CD4-positive, alpha-beta T cell treated with Interleukin-4 for 4 hours (primary cell): ENCODE measurements at places on chromosomes 12 and 14.
A peak's percentile ranks its signal among the peaks of the same experiment; 100 is the strongest.

DNA sequence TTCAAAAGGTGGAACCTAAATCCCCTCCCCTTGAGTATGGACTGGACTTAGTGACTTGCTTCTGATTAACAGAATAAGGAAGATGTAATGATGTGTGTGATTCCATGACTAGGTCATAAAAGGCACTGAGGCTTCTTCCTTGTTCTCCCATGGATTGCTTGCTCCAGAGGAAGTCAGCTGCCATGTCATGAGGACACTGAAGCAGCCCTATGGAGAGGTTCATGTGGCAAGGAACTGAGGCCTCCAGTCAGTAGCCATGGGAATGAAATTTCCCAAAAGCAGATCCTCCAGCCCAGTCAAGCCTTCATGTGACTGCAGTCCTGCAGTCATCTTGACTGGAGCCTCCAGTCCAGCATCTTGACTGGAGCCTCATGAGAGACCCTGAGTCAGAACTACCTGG is 10.7 kb downstream of the TMBIM4 start:
- no peak for DNase-seq

DNA sequence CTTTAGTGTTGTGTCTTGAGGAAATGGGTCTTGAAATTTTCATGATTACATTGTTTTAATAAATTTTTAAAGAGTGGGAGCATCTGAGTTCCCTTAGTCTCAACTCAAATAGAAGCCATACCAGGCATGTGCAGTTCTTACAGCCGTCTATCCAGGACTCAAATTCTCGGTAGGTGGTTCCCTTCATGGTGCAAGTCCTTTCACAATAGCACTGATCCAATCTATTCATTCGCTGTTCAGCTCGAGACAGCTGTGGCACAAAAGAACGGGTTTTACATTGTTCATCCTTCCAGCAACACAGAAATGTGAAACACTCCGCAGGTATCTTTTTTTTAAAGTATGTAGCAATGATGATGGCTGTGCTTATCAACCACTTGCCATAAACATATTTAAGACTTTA is 100.2 kb downstream of the NELL2 start:
- no peak for DNase-seq

- no peak for DNase-seq
Measured at GRCh38 chr14:104900639-104901512, 23.8 kb upstream of the PLD4 start.

DNA sequence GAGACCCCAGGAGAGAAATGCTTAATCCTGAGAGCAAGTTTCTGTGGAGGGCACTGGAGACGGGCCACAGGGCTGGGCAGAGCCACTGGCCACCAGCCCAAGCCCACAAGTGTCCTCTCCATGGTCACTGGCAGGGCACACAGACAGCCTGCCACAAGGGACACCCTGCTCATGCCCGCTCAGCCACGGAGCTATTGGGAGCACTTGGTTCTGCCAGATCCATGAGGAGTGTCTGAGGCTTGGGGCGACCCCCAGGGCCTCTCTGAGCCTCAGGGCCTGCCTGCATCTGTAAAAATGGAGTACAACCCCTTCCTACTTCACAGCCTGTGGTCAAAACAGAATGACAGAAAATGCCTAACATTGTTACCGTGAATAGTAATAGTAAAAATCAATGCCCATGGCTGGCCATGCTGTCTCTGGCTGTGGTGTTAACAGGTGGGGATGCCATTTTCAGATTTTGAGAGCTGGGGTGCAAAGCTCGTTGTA is 3.2 kb downstream of the PGF start:
- DNase-seq: no peak

GRCh38 chr14:99118046-99118721 is 153.8 kb downstream of the BCL11B start:
- DNase-seq: no peak

GRCh38 chr14:57519043-57519442 is 25.4 kb upstream of the CCDC198 start:
- DNase-seq: no peak

DNA sequence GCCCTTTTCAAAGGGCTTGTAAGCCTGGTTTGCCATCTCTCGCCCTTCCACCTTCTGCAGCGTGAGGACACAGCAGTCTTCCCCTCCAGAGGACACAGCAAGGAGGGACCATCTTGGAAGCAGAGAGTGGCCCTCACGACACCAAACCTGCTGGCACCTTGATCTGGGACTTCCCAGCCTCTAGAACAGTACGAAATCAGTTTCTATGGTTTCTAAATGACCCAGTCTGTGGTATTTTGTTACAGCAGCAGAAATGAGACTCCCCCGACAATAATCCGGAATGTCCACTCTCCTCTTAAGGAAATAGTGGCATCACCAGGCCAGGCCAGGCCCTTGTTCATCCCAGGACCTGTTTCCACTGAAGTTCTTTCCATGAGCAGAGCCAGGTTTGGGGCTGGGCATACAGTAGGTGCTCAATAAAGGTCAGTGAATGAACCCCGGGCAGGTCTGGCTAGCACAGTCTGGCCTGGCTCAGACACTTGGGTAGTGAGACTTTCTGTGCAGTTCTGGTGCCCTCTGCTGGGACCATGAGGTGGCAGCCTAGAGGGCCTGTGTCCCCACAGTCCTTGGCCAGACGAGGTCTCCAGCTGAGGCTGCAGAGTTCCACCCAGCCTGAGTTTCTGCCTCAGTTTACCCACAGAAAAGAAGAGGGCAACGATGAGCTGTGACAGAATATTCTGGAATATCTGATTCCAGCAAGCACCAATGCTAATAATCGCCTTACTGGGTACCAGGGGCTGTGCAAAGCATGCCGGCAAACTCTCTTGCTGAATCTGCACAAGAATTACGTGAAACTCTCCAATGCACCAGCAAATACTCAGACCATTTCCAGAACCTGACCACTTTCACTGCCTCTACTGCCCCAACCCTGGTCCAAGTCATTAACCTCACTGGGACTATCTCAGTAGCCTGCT is 14.0 kb downstream of the ABCB9 start:
- peak; percentile 76 for DNase-seq

DNA sequence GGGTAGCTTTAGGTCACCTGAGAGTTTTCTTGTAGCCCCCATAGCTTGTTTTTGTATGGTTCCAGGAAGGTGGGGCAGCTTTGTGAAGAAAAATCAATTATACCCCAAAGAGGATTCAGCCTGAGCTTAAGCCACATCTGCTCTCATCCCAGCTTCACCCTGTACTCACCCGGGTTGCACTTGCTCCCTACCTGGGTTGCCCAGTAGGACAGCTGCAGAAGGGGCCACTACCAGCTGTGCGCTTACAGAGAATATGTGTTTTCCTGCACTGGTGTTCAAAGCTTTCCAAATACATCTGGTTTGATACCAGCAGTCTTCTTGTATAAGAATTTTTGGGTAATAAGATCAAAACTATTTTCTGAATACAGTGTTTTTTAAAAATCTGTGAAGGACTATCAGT is 3.0 kb upstream of the SLC38A1 start:
- DNase-seq: no peak

- DNase-seq: no peak
Measured at GRCh38 chr12:53191096-53191884, 10.6 kb upstream of the CSAD start.

GRCh38 chr12:128644664-128645296 is 179.0 kb downstream of the SLC15A4 start:
- DNase-seq: peak; percentile 23

- DNase-seq: no peak
Measured at GRCh38 chr12:53935383-53936341, 3.0 kb upstream of the HOXC13 start.

- DNase-seq: no peak
Measured at GRCh38 chr14:31993521-31993951, 83.6 kb upstream of the ARHGAP5 start.

DNA sequence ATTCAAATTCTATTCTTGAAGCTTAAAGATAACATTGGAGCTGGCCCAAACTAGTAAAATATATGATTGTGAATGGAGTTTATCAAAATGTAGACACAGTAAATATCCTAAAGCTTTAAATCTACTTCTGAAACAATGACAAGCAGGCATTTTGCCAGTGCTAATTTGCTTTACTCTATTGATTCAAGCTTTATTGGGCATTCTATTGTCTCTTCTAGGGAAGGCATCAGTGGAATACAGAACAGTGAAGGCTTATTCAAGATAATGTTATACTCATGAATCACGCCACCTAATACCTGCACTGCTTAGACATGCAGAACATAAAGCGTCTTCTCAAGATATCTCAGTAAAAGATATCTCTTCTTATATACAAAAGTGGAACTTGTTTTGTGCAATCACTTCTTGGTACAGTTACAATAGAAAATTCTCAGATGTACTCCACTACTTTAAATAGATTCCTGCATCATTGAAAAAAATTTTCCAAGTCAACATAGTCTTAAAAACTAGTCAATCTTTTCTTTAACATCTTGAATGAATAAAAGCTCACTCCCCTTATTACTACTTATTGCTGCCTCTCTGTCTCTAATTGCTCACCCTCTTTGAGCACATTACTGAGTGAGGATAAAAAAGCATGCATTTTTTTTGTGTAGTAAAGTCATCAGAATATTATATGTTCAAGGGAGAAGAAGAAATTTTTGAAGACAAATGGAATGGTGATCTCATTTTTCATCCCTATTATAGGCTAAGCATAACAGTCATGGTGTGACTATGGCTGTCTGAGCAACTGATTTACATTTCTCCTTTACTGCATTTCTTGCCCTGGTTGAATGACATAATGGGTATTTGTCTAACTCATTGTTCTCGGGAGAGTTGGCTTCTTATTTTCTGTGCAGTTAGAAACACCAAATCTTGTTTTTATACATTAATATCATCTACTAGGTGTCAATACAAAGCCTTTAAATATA is 98.0 kb upstream of the E2F7 start:
- DNase-seq: no peak

DNA sequence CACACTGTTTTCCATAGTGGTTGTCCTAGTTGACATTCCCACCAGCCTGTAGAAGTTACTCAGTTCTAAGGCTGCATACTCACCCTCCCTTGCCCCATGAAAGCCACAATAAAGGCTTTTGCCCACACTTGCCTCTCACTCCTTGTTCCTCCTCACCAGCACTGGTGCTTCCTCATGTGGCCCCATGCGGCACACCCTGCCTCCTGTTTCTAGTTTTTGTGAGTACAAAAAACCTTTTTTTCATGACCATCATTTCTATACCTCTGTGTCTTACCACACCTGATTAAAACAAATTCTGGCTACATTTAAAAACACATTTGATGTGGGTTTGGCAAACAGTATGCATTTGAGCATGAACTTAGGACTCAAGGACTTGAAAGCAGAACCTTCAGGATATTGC is 40.7 kb upstream of the RIN3 start:
- no peak for DNase-seq

DNA sequence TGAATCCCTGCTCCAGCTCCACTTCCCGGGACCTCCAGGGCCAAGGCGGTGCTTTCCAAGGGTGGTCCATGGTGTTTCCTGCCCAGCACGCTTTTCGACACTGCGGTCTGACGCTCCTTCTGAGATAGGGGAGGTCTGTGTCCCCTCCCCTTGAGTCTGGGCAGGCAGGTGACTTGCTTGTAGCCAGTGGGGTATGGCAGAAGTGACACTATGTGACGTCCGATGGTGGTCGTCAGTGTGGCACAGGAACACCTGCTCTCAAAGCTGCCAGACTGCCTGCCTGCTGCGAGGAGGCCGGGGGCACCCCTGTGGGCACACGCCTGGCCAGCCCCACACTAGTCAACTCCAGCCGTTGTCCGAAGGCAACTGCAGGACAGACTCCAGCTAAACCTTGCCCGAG is 16.0 kb upstream of the TRAF3 start:
- no peak for DNase-seq

- DNase-seq: no peak
Measured at GRCh38 chr12:101696251-101697196, 916 bp upstream of the CHPT1 start.

GRCh38 chr14:67784244-67784823 is 32.1 kb downstream of the ZFYVE26 start:
- DNase-seq: no peak

DNA sequence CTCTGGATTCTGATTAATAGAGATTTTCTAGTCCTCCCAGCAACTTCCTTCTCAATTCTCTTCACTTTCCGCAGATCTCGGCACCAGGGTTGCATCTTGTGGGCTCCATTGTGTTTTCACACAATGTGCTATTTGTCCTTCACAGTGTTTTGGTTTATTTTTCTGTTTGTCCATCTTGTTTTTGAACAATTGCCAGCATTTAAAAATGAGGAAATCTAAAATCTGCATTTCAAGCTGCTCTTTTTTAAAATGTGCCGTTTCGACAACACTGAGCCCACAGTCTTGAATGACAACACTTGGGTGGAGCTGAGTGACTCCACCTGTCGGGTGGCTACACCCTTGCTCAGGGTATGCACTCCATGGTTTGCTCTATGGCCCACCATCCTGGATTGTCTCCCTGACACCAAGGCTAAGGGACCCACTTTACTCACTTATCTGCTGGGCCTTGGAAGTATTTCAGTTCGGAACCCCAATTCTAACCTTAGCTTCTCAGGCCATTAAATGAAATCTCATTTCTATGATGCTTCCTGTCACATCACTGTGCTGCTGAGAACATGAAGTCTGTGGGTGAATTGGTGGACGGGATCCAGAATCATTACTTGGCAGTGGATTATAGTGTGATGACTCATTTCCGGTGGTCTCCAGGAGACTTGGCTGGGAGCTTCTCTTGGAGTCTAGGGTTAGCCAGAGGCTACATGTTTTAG is 3.4 kb upstream of the MYRFL start:
- DNase-seq: no peak

GRCh38 chr14:100677152-100677551 is 49.5 kb upstream of the DLK1 start:
- no peak for DNase-seq

DNA sequence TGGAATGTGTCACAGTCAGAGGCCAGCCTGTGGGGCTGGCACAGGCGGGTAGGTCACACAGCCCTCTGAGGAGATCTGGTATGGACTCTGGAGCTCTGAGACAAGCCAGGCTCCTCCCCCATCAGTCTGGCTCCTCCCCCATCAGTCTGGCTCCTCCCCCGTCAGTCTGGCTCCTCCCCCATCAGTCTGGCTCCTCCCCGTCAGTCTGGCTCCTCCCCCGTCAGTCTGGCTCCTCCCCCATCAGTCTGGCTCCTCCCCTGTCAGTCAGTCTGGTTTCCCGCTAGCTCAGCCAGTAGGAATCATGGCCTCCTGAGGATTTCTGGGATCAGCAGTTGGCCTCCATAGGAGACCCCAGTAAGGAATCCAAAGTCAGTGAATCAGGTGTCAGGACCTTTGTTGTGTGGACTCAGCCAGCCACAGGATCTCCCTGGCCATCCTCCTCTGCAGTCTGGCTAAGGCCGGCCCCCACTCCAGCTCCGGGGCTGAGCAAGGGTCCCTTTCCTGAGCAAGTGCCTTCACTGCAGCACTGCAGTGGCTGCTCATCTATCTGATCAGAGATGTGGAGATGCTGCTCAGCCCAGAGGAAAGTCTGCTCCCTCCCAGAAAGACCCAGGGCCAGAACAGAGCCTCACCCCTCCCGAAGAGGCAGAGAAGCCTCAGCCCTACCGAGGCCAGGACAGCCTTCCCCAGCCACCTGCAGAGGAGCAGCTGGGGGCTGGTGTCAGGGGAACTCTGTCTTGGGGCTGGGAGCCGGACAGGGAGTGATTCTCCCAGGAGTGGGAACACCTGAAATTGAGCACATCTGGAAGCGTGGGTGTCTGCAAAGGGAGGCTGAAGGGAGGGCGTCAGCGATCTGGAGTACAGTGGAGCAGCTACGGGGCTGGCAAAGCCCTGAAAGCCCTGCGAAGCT is 35.7 kb downstream of the IQSEC3 start:
- no peak for DNase-seq

GRCh38 chr14:106850913-106851825 is 1324.8 kb downstream of the TMEM121 start:
- no peak for DNase-seq
